HS-5 (cell line): ENCODE measurements at places on chromosomes 7 and 10.

GRCh38 chr7:99267481-99267840, 5.2 kb upstream of the MYH16 start:
- DNase-seq, result peak; percentile 45

- DNase-seq, result no peak
Measured at GRCh38 chr10:68756246-68756645, 35.2 kb downstream of the CCAR1 start.

DNA sequence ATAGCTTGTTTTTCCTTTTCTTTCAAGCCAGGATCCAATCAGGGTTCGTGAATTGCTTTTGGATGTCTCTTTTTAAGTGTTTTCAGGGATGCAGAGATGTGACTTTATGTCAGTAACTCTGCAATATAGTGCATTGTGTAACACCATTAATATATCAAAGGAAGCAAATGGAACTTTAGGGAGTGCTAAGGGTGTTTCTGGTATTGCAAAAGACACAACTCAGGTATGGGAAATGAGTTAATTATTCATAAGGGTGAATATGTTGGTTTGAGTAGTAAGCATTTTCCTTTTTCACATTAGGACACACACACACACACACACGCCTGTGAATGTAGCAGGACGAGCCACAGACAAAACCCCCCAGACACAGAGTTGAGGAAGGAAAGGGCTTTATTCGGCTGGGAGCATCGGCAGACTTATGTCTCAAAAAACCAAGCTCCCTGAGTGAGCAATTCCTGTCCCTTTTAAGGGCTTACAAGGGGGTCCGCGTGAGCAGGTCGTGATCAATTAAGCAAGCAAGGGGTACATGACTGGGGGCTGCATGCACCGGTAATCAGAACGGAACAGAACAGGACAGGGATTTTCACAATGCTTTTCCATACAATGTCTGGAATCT, 31.8 kb upstream of the GSDME start:
- no peak for DNase-seq

DNA sequence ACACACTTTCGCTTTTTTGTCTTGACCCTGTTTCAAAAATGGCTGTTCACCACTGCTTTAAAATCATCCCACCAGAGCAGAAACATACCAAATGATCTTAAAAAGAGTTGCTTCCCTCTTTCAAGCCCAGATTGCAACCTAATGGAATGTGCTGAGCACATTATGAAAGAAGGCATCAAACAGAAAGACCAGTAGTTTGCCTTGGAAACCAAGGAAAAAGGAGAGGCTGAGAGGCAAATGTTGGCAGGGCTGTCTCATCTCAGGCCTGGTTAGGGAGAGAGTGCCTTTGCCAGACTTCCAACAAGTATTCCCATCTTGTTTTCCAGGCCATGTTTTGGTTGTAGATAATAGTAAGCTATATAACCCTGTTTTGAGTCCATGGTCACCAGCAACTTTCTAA, 64.3 kb downstream of the ABCB4 start:
- no peak for DNase-seq

DNA sequence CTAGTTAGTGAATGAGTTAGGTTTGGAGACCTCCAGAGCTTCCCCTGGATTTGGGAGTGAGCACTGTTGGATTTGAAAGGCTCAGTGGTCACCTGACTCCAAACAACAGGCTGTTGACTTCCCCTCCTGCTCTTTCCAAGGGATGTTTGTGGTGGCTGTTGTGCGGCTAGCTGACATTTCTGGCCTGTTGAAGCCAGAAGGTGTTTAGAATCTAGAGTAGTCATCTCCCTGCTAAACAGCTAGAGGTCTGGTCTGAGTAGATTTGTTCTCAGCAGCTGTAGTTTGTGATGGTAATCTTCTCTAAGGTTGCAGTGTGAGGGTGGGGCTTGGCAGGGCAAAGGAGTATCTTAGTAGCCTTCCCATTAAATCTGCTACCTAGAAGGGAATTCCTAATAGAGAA, 30.1 kb downstream of the BPGM start:
- no peak for DNase-seq

DNA sequence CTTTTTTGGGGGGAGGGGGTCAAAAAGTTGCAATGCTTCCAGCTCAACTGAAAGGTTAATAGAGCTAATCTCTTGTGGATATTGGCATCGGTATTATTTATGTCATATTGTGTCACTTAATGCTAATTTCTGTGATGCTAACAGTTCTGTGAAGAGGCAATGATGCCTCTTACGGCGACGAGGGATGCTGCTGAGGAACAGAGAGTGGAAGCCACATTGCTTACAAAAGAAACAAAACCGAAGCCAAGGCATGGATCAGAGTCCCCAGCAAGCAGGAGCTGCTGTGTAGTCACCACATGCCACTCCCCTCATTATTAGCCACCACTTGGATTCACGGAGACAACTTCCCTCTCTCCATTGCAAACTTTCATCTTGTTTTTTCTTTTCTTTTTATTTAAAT, 536.5 kb upstream of the MGMT start:
- no peak for DNase-seq
